CD4-positive, alpha-beta memory T cell (primary cell): ENCODE measurements at places on chromosomes 1 and 21.

- H3K36me3 ChIP-seq: no peaks in the 10 kb centered on the region
- no peak for DNase-seq
- no peak overlapping the region for H3K4me3 ChIP-seq
These were observed 41.9 kb upstream of the ELAVL4 start for GRCh38 chr1:50066806-50067205.

DNA sequence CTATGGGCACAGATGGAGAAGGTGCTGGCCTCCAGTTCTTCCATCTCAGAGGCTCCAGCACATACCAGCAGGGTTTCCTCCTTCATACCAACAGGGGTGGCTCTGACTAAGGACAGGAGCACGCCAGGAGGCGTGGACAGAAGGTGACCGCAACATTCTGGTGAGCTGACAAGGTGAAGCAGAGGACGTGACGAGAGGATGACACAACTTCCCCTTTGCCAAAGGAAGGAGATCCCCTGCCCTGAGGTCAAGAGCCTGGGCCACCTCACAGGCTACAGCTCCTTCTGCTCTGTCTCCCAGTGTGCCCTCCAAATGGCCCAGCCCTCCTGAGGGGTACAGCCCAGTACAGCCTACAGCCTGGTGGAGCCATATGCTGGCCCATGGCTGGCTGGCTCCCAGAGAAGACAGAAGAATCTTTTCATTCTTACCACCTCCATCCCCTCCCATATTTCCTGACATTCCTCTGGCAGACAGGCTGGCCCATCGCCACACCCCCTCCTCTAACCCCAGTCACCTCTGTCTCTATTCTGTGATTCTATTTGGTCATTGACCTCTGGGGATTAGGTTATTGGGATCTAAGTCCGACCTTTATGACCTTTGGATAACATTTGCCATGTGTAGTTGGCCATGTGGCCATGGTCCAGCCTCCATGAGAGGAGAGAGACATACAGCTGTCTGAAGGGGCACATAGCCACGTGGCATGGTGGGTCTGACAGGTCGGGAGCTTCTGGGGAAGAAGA is 5.1 kb upstream of the LAMB3 start:
- H3K4me1 ChIP-seq: peaks cover 17% of the 10 kb centered on the region
- H3K27ac ChIP-seq: no peak overlapping the region
- no peaks in the 10 kb centered on the region for H3K27me3 ChIP-seq
- DNase-seq: no peak
- H3K36me3 ChIP-seq: no peaks in the 10 kb centered on the region

- H3K27ac ChIP-seq: no peak overlapping the region
- H3K4me1 ChIP-seq: peaks cover 5% of the 10 kb centered on the region
- no peak for DNase-seq
- H3K27me3 ChIP-seq: peaks cover 13% of the 10 kb centered on the region
- no peak overlapping the region for H3K4me3 ChIP-seq
These were observed 3.1 kb downstream of the MIXL1 start for GRCh38 chr1:226226601-226227000.

GRCh38 chr1:233470741-233471499 is 143.0 kb upstream of the KCNK1 start:
- no peaks in the 10 kb centered on the region for H3K36me3 ChIP-seq
- no peaks in the 10 kb centered on the region for H3K4me1 ChIP-seq
- H3K27ac ChIP-seq: no peak overlapping the region

- H3K4me3 ChIP-seq: no peak overlapping the region
- DNase-seq: no peak
These were observed 65.2 kb upstream of the GJA8 start for GRCh38 chr1:147837129-147837963.

GRCh38 chr1:68149907-68150306 is 82.4 kb downstream of the WLS start:
- H3K4me1 ChIP-seq: no peaks in the 10 kb centered on the region
- no peak overlapping the region for H3K4me3 ChIP-seq
- no peak for DNase-seq
- H3K27me3 ChIP-seq: no peaks in the 10 kb centered on the region
- H3K36me3 ChIP-seq: no peaks in the 10 kb centered on the region

- peak; percentile 27 for DNase-seq
- H3K36me3 ChIP-seq: no peaks in the 10 kb centered on the region
- H3K27ac ChIP-seq: peak overlapping the region; percentile 75
- peaks cover 37% of the 10 kb centered on the region for H3K4me1 ChIP-seq
- peak overlapping the region; percentile 77 for H3K4me3 ChIP-seq
- H3K27me3 ChIP-seq: no peaks in the 10 kb centered on the region
These were observed 553 bp downstream of the TTF2 start for GRCh38 chr1:117060441-117061317.

DNA sequence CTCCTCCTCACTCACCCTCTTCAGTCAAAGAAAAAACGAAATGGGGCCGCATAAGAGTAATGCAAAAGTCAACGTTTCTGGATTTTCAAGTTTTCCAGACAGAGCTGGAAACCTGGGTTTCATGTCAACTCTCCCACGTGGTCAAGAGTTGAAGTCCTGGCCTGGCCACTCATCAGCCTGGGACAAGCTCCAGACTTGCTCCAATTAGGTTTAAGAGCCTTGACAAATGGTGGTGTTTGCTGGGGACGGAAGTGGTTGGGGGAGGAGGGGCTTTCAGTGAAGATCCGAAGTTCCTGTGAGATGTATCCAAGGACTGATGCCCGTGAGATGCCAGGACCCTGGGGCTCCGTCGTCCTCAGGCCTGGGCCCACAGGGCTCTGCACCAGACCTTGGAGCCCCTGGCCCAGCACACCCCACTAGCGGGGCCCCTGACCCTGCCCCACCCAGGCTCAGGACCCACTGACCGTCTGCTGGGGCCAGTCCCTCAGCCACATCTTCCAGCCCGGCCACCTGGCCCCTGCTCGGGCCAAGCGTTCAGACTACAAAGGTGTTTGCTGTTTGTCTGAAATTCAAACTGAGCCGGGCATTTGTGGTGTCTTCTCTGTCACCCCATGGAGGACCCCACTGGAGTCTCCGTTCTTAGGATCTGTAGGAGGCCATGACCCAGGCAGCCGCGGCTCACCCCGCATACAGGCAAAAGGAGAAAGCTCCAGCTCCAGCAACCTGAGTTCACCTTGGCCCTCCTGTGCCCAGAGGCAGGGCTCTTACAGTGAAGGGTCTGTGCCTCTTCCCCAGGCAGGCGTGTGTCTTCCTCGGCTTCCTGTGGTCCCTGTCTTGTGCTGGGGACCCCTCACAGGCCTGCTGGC is 53.3 kb downstream of the SIK1 start:
- no peak overlapping the region for H3K4me3 ChIP-seq
- H3K36me3 ChIP-seq: no peaks in the 10 kb centered on the region
- no peak overlapping the region for H3K27ac ChIP-seq
- H3K27me3 ChIP-seq: no peaks in the 10 kb centered on the region

GRCh38 chr1:156021093-156021428 is 310 bp upstream of the SSR2 start:
- peak overlapping the region; percentile 78 for H3K4me3 ChIP-seq
- peaks cover 13% of the 10 kb centered on the region for H3K36me3 ChIP-seq
- DNase-seq: no peak
- peak overlapping the region; percentile 77 for H3K27ac ChIP-seq
- H3K4me1 ChIP-seq: peaks cover 17% of the 10 kb centered on the region
- no peaks in the 10 kb centered on the region for H3K27me3 ChIP-seq

- no peaks in the 10 kb centered on the region for H3K36me3 ChIP-seq
- DNase-seq: no peak
- no peaks in the 10 kb centered on the region for H3K27me3 ChIP-seq
- H3K27ac ChIP-seq: no peak overlapping the region
- H3K4me1 ChIP-seq: no peaks in the 10 kb centered on the region
- H3K4me3 ChIP-seq: no peak overlapping the region
These were observed 80.1 kb upstream of the ZC3H11B start for GRCh38 chr1:219692981-219693380.

GRCh38 chr1:90722874-90723589 is 5.9 kb upstream of the BARHL2 start:
- no peaks in the 10 kb centered on the region for H3K36me3 ChIP-seq
- peaks cover 84% of the 10 kb centered on the region for H3K27me3 ChIP-seq
- DNase-seq: no peak
- no peak overlapping the region for H3K27ac ChIP-seq

GRCh38 chr1:219784660-219785381 is 143.5 kb downstream of the SLC30A10 start:
- H3K27me3 ChIP-seq: no peaks in the 10 kb centered on the region
- no peaks in the 10 kb centered on the region for H3K4me1 ChIP-seq
- H3K36me3 ChIP-seq: no peaks in the 10 kb centered on the region
- no peak for DNase-seq
- no peak overlapping the region for H3K27ac ChIP-seq
- H3K4me3 ChIP-seq: no peak overlapping the region

DNA sequence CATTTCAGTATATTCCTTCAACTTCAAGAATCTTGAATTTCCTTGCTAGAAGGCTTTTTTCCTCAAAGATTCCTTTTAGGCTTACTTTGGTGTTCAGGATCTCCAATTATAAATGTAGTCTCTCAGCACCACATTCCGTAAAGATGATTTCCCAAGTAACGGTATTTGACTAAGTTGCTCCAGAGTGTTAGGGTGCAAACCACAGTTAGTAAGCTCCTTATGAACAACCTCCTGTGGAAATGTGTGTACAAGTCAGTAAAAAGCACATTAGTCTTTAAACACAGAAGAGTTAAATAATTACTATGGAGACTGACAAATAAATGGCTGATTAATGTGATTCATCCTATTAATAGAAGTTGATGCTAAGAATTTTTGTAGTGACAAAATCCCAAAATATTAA is 10.3 kb downstream of the DONSON start:
- no peaks in the 10 kb centered on the region for H3K4me1 ChIP-seq
- H3K27ac ChIP-seq: no peak overlapping the region
- DNase-seq: no peak
- peaks cover 26% of the 10 kb centered on the region for H3K36me3 ChIP-seq
- no peak overlapping the region for H3K4me3 ChIP-seq
- H3K27me3 ChIP-seq: no peaks in the 10 kb centered on the region

DNA sequence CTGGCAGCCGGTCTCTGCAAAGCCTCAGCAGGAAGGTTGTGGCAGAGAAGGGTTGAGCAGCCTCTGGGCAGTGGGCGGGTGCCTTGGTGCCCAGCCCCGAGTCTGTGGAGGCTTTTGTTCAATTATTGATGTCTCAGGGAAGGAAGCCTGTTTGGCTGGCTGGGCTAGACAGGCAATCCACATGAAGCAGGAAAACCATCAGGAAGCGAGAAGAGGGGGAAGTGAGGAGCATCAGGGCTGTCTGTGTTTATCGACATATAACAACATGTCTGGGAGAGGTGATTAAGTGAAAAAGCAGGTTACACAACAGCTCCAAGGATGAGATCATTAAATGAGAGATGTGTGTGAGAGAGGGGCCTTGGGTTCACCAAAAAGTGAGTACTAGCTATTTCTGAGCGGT is 105.4 kb downstream of the UBE2U start:
- no peaks in the 10 kb centered on the region for H3K4me1 ChIP-seq
- no peak overlapping the region for H3K27ac ChIP-seq
- H3K36me3 ChIP-seq: no peaks in the 10 kb centered on the region
- no peak for DNase-seq
